ENCODE measurements at places on chromosomes 13 and 19.
A peak's percentile ranks its signal among the peaks of the same experiment; 100 is the strongest.

DNA sequence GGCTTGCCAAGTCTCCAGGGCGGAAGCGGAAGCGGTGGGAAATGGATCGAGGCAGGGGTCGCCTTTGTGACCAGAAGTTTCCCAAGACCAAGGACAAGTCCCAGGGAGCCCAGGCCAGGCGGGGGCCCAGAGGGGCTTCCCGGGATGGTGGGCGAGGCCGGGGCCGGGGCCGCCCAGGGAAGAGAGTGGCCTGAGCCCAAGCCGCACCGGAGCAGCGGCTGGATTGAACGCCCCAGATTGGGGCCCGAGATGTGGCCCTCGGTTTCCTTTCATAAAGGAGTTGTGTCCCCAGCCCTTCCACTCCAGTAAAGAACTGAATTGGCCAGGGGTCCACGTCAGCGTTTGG, 548 bp upstream of the P2RY11 start:
- DNase-seq = no peak

GRCh38 chr13:25570185-25570584, 198.4 kb downstream of the ATP8A2 start:
- no peak for DNase-seq

DNA sequence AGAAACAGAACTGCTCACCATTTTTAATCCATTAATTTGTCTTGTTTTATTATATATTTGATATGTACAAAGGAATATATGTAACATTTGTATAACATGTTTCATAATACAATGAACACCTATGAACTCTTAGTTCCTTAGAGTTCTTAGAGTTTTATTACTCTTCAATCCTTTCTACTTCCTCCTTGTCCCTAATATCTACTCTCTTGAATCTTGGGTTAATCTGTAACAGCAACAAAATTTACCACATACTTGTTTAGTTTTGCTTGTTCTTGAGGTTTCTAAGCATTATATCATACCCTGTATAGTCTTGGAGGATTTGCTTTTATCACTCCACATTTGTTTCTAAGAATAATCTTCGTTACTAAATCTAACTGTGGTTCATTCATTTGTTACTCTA, 151.4 kb downstream of the PDS5B start:
- DNase-seq = no peak

GRCh38 chr19:50896591-50897190, 14.5 kb downstream of the KLK4 start:
- no peak for DNase-seq

DNA sequence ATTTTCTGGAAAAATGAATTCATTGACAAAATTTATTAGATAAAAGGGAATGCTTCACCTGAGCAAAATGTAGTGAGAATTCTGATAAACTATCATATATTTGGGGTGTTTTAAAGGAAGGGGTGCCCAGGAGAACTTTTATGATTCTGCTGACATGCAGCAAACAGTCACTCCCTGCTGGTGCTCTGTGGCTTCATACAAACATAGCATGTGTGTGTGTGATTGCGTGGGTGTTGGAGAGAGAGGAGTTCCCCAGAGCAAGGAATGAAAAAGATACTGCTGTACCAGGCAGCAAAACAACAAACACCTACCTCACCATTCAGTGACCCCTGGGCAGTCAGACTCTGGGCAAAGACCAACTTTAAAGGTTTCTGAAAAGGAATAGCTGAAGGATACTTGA, 546.7 kb downstream of the RFC3 start:
- DNase-seq = no peak

DNA sequence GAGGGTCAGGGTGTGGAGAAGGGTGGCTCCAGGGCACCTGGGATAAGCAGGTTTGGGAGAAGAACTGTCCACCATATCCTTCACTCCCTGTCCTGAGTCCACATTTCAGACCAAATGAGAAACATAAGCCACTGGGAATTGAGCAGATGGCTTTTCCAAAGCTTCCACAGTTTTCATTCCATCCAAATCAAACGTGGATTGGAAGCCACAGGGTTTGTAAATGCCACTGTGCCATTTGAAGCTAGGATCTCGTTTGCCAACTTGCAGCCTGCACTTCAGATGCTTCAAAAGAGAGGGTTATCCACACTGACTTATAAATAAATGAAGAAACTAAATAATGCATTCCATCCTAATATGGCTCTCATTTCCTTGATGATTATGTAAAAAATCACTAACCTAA, 81.5 kb downstream of the UQCRFS1 start:
- DNase-seq = no peak

- no peak for DNase-seq
Measured at GRCh38 chr19:48683349-48683748, 10.5 kb upstream of the NTN5 start.

- peak; percentile 55 for DNase-seq
Measured at GRCh38 chr13:57787058-57787791, 155.7 kb downstream of the PCDH17 start.

DNA sequence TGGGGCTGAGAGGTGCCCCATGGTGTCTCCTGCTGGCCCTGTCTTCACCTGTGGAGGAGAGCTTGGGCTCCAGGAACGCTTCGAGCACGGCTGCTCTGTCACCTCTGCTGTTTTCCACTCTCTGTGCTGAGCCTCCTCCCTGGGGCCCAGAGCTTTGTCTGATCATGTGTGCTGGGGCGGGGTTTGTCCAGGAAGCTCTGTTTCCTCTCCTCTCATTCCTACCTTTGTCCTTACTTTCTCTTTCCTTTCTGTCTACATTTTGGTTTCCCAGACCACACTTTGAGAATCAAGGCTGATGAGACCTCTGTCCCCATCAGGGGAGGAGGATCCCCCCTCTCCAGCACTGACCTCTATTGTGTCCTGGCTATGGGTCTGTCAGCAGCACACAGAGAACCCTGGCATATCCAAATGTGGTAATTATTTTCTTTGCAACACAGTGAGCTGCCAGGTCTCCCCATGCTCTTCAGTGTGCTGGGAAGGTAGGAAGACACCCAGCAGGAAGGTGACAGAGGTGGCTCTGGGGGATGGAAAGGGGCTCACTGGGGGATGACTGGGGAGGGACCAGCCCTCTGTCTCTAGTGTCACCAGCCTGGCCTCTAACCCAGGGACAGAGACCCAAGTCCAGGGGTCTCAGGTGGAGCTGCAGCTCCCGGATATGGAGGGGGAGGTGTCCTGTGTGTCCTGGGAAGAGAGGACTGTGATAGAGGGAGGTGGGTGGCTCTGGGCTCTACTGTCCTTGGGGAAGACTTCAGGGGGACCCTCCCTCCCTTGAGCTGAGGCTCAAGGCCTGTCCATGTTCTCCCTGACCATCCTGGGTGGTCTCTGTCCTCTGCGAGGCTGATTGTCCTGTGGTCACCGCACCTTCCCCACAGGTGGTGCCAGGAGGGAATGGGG, at the start of gene CEACAM1:
CEACAM1 (minus strand) TSS at position 128 of the 894 bp plus-strand sequence; CDS start at position 21, 107 bp downstream.
- peak; percentile 78 for DNase-seq

- no peak for DNase-seq
Measured at GRCh38 chr19:50702871-50703829, 16.5 kb downstream of the SHANK1 start.

DNA sequence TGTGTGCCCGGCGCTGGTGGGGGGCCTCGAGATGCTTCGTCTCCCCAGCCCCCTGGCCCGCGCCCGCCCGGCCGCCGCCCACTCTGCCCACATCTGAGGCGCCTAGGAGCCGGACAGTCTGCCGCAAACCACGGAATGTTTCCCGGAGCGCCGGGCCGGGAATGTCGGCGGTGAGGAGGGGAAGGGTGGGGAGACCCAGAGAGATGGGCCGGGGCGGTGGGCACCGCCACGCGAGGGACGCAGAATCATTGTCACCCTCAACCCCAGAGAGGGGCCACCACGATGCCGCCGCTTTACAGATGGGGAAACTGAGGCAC, 46.1 kb upstream of the NFIC start:
- DNase-seq = no peak

DNA sequence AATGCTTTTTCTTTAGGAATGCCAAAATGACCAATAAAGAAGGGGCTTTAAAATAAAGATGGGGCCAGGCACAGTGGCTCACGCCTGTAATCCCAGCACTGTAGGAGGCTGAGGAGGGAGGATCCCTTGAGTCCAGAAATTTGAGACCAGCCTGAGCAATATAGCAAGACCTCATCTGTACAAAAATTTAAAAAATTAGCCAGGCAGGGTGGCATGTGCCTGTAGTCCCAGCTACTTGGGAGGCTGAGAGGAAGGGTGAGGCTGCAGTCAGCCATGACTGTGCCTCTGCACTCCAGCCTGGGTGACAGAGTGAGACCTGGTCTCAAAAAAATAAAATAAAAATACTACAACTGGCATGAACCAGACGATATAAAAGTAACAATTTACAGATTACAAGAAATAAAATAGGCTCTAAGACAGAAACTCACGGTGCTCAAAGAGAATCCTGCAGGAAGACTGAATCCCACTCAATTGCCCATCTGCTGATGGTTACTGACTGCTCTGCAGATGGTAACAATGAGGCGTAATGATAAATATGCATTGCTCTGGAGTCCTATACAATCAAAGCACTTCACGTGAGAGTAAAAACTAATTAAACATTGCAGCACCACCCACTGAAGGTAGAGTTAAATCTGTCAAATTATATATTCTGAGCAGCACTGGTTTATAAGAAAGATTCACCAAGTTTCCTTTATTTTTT, 93.2 kb downstream of the LHFPL6 start:
- no peak for DNase-seq

DNA sequence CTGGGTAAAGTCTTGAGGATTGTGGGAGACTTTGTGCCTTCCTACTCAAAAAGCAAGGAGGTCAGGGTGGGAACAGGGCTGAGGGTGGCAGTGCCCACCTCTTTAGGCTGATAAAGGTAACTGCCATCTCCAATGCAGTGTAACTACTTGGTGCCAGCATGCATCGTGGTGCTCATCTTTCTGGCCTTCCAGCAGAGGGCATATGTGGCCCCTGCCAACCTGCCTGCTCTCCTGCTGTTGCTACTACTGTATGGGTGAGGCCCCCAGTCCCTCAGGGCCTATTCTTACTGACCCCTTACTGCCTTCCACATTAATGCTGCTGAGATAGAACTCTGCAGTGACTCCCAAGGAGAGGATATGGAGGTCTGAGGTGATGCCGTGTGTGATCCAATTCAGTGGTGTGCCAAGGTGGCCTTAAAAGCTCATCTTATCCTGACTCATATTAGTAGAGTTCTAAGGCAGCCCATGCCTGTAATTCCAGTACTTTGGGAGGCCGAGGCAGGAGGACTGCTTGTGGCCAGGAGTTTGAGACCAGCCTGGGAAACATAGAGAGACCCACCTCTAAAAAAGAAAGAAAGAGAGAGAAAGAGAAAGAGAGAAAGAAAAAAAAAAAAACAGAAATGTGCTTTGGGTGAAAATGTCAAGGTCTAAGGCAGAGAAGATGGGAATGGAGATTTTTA, 9.7 kb upstream of the ARHGAP45 start:
- peak; percentile 83 for DNase-seq

DNA sequence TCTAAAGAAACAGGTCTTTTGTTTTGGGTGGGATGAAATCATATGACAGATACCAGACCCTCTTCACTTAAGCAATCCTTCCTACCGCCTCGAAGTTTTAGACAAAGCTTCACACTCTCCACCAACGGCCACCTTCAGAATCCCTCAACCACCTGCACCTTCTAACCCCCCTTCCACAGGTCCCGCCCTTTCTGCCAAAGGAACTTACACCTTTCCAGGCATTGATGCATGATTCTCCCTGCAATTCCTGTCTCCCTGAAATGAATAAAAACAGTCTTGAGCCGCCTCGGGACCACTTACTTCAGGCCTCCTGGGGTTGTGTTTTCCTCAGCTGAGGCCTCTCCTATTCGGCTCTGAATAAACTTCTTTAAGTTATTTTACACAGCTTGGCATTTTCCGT, 859 bp downstream of the ZNF433 start:
- DNase-seq = no peak

DNA sequence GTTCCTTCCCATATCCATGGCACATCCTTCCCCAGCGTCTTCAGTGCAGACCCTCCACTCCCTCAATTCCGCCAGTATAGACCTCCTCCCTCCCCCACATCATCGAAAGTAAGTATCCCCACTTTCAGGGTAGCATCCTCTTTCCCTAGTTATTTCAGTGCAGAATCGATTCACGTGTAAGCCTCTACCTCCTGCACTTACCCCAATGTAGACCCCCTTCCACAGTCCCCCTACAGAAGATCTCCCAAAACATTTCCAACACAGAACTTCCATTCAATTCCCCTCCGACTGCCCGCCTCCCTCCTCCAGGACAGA, 664 bp downstream of the IRF3 start:
- DNase-seq = no peak

DNA sequence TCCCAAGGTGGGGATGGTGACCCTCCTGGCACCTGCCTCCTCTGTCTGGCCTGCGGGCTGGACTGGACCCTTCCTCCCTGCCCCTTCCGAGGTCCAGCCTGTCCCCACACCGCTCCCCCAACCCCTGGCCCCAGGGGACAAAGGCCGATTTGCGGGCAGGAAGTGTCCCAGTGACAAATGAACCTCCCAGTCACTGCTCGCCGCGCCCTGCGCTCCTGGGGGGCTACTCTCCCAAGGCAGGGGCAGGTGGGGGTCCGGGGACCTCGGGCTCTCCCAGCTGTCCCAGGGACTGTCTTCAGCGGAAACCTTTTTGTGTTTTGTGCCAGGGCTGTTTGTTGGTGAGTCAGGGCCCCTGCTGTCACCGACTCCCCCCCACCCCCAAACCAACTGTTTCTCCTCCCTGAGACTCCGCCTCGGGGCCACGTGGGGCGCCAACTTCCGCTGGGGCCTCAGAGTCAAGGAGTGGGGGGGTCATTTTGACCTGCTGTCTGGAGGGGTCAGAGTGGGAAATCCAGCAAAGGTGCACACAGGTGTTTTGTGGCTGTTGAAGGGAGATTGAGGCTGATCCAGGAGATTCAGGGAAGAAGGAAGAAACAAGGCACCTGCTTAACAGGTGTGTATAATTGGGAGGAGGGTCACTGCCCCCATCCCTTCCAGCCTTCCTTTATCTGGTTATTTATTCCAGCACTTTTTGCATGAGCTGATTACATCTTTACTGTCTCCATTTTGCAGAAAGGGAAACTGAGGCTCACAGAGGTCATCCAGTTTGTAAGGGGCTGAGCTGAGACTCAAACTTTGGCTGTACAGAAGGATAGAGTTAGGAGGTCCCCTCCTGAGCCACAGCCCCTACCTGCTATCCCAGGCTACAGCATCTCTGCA, 831 bp downstream of the PGPEP1 start:
- peak; percentile 87 for DNase-seq

- DNase-seq = no peak
Measured at GRCh38 chr13:100751826-100752225, 77.2 kb upstream of the TMTC4 start.

- no peak for DNase-seq
Measured at GRCh38 chr13:73464758-73465616, 406.2 kb downstream of the KLF5 start.

- no peak for DNase-seq
Measured at GRCh38 chr13:30169442-30169841, 137.9 kb downstream of the KATNAL1 start.

DNA sequence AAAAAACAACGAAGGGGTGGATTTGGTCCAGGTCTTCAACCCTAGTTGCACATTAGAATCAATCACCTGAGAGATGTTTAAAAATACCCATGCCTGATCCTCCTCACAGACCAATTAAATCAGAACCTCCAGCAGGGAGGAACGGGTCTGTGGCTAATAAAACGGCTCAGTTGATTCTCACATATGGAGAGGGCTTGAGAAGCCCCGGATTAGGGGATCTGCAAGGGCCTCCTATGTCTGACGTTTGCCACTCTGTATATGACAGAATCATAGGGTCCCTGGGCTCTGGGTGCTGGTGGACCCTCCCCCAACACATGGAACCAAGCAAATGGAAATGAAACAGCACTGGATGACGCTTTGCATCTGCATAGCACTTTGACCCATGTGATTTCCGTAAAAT, 36.7 kb upstream of the C13orf42 start:
- no peak for DNase-seq

- DNase-seq = no peak
Measured at GRCh38 chr13:64158908-64159307, 2743.3 kb upstream of the PCDH20 start.

GRCh38 chr19:38665950-38666662, 18.7 kb downstream of the ACTN4 start:
- no peak for DNase-seq

Measured in activated effector memory CD4-positive, alpha-beta T cell treated with anti-CD3 and anti-CD28 coated beads, Interleukin-2, amount 50 U/mL, for 16 hours (primary cell).